ENCODE measurements at places on chromosomes 6 and 20.

- peak; percentile 72 for DNase-seq
Observed at GRCh38 chr6:31057426-31058003, 47.2 kb downstream of the MUC22 start.

DNA sequence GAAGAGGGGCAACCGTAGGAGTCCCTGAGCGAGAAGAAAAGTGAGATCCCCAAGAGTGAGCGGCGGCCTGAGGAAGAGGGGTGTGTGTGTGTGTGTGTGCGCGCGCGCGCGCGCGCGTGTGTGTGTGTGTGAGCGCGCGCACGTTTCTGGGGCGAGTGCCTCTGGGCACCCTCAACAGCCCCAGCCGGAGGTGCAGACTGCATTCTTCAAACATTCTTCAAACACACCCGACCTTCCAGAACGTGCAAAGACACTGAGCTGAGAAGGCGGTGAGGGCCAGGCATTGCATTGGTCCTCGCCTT lies 76.2 kb upstream of the FOXP4 start:
- DNase-seq = peak; percentile 73

GRCh38 chr6:133906050-133906449 lies 17.1 kb downstream of the TCF21 start:
- peak; percentile 39 for DNase-seq

- DNase-seq = no peak
Observed at GRCh38 chr20:9574181-9574580, 59.8 kb downstream of the LAMP5 start.

GRCh38 chr6:24643920-24644319 lies 2.1 kb downstream of the KIAA0319 start:
- no peak for DNase-seq

DNA sequence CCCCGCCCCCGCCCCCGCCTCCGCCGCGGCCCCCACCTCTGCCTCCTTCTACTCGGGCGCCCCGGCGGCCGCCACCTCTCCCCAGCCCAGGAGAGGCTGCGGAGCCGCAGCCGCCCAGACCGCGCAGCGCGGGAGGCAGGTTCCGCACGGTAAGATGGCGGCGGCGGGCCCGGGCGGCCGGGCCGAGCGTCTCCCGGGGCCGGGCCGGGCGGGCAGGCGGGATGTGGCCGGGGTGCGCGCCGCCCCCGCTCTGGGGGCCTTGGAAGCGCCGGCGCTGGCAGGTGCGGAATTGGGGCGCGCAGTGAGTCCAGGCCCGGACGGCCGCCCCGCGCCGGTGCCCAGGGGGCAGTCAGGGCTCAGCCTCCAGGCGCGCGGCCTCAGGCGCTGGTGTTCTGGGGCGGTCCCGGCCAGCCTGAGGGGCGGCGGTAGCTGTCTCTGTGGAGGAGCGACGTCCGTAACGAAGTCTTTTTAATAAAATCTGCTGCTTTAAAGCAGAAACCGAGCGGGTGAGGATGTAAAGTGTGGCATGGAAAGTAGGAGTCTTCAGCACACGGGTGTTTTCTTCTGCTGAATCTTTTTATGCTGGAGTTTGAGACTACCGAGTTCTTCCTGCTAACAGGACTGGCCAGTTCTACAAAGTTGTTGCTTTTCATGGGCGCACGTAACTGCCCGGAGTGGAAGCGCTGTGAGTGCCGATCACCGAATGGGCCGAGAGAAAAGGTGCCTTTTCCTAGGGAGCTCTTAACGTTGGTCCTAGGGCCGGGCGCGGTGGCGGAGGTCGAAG lies at the start of gene GID8:
TSS of gene GID8 (plus strand) at position 43 of the 784 bp plus-strand sequence. CDS start 3,356 bp downstream, outside the sequence.
- peak; percentile 65 for DNase-seq

- peak; percentile 74 for DNase-seq
Observed at GRCh38 chr20:3068986-3069900, 2.2 kb upstream of the OXT start.

- DNase-seq = no peak
Observed at GRCh38 chr6:152598421-152598820, 38.7 kb downstream of the SYNE1 start.

GRCh38 chr6:36594816-36595643 lies 868 bp downstream of the SRSF3 start:
- peak; percentile 72 for DNase-seq

- no peak for DNase-seq
Observed at GRCh38 chr20:53330601-53331140, 263.0 kb downstream of the ZNF217 start.

- no peak for DNase-seq
Observed at GRCh38 chr20:33408313-33408712, 7.0 kb upstream of the CDK5RAP1 start.

DNA sequence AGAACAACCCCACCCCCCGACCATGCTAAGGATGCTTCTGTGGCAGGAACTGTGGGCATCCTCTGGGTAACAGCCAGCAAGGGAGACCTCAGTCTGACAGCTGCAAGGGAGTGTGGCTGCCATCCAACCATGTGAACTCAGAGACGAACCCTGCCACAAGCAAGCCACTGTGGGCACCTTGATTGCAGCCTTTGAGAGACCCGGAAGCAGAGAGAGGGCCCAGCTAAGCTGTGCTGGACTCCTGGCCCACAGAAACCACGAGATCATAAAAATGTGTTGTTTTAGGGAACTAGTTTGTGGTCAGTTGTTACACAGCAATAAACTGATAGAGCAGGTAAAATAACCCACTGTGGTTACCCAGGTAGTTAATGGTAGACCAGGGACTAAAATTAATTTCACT lies 414.6 kb downstream of the CDH26 start:
- no peak for DNase-seq

- peak; percentile 26 for DNase-seq
Observed at GRCh38 chr20:37681384-37682112, 12.3 kb upstream of the CTNNBL1 start.

- no peak for DNase-seq
Observed at GRCh38 chr6:18733921-18734550, 346.9 kb downstream of the RNF144B start.

GRCh38 chr6:53301801-53302537 lies 46.8 kb downstream of the ELOVL5 start:
- peak; percentile 54 for DNase-seq

DNA sequence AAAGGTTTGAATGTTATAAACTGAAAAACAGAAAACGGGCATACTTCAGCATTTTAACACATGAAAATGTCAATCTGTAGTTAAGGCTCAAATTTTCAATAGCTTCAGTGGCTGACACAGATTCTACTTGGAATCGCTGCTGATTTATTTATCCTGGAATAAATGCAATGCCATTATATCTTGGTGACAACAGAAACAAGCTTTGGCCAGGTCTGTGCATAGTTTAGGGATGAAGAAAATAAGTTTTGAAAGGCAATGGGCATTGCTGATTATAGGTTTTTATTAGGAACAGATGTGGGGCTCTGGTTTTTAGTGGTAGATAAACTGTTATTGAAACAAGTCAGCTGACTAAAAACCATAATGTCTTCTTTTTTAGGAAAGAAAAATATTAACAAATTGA lies 96.8 kb upstream of the SOX4 start:
- DNase-seq = no peak

DNA sequence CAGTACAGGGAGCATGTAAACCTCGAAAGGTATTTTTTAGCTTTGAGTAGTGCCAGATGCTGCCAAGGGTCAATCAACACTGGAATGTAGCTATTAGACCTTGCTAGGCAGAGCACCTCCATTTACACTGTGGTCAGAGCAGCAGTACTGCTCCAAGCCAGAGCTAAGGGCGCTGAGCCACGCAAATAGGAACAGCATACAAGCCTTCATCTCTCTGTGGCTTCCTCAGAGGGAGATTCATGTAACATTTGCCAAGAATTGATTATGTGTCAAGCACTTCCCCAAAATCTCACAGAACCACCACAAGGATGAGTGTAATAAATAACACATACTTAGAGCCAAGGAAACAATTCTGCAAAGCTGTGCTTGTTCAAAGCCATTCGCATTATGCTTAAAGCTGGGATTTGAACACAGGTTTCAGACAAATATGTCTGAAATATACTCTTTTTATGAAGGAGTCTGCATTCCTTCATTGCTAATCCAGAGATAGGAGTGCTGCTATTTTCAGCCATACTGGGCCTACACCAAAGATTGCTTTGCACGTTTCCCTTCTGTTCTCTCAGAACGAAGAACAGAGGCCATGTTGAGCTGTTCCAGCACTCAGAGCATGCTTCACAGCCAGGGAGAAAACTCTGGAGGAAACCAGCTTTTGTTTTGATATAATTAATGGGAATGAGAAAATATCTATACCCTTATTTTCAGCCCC lies 97.7 kb downstream of the SLC16A10 start:
- DNase-seq = no peak

DNA sequence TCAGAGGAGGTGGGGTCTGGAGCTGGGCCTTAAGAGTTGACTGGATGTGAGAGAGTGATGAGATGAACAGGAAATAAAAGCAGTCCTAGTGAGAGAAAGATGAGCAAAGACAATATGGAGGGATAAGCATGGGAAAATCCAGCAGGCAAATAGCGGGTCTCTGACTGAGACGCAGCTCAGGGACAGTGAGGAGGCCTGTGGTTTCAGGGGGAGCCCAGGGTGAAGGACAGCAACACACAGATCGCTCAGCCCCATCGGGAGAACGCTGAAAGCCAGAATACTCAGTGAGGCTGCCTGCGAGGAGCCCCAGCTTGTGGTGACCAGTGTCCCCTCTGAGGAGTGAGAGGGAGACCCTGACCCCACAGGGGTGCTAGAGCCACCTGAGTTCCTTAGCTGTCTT lies 16.8 kb upstream of the DCDC2 start:
- DNase-seq = no peak

DNA sequence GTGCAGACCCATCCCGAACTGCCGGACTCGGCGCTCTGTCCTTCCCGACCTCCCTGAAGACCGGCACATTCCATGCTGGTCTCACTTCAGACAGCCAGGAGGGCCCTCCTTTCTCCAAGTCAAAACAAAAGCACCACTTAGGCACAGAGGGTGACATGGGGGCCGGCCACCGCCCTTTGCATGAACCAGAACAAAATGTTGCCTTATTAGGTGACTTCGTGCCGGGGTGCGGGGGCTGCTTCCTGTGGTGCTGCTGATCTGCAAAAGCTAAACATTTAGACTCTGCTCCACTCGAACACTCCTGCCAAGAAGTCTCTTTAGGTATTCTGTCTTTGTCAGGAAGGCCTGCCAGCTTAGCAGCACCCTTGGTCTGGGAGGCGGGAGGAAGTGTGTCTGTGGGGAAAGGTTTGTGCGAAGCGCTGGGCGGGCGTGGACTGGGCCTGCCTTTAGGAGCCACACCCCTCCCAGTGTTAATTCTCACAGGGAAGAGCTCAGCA lies 133.8 kb downstream of the SMOC2 start:
- DNase-seq = no peak

DNA sequence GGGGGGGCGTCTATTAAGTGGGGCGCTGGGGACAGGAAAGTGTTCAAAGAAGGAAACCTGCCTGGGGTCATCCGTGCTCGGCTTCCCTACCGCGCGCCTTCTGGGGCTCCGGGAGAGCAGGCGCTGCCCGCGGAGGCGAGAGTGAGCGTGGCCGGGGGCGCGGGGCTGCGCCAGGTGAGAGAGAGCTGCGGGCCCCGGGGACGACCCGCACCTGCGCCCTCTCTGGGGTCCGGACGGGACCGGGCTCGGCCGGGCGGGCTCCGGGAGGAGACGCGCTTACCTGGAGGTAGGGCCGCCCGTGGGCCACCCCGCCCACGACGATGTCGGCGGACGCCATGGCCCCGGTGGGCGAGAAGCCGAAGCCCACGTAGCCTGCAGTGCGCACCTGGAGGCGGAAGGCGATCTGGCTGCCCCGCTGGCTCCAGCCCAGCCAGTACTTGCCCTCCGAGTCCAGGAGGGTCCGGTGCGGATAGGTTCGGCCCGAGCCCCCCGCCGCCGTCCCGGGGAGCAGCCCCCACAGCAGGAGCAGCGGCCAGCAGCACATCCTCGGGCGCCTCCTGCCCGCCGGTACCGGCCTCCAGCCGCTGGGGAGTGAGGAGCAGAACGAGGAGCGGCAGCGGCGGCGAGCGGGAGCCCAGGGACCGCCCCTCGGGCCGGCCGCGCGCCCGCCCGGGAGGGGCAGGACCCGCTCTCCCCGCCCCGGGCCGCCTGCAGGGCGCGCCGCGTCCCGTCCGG lies at the start of gene MOXD1:
TSS of gene MOXD1 (minus strand) at position 593 of the 735 bp plus-strand sequence. CDS start at position 544, 49 bp downstream.
- peak; percentile 75 for DNase-seq

DNA sequence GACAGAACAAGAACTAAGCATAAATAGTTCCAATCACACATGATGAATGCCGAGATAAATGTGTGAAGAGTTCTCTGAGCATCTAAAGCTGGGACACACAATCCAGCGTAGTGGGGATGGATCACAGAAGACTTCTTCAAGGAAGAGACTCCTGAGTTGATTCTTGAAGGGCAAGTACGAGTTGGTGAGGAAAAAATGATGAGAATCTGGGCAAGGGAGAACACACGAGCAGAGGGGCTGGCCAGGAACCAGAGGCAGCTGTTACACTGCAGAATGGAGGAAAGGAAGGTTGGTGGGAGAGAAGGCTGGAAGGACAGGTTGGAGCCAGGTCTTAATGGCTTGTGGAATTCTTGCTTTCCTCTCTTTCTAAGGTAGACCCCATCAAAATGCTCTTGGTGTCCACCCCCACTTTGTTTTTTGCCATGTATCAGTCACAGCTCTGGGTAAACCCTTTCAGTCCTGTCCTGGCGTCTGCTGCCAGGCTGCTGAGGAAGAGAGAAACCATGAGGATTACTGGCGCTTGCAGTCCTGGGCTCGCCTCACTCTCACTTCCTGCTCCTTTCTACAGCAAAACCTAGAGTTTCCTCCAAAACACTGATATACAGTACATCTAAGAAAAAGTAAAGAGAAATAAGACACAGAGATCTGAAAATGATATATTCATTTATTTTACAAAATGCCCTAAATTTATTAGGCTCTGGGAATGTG lies 127.6 kb upstream of the FAM184A start:
- DNase-seq = no peak

GRCh38 chr6:161424421-161424820 lies 150.6 kb upstream of the AGPAT4 start:
- peak; percentile 79 for DNase-seq

- DNase-seq = no peak
Observed at GRCh38 chr6:105304825-105305224, 98.1 kb downstream of the PREP start.

DNA sequence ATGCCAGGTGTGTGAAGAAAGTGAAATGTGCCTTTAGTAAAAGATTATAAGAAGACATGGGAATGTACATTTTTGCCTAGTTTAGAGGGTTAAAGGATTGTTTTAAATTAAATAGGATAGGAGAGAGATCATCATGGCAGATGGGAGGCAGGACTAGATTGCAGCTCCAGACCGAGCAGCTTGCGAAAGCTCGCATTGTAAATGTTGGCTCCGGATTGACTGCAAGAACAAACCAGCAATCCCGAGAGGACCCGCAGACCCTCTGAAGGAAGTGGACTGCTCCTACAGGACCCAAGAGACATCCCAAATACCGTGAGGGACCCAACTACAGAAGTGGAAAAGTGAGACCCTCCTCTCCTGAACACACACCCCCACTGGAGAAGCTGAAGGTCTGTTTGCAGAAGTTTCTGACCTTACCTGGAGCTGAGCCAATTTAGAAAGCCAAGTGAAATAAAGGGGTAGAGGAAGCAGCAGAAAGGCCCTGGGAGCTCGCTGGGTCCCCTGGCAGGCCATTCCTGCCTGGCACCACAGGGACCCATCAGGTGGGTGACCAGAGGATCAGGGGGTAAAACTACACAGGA lies 30.0 kb upstream of the TPD52L1 start:
- DNase-seq = no peak
